ENCODE measurements at places on chromosomes 5 and 9.
A peak's percentile ranks its signal among the peaks of the same experiment; 100 is the strongest.

- no peak for DNase-seq
Measured at GRCh38 chr5:171678646-171679045, 107.0 kb upstream of the SMIM23 start.

- DNase-seq, result no peak
Measured at GRCh38 chr9:85738509-85738908, 3.2 kb downstream of the AGTPBP1 start.

DNA sequence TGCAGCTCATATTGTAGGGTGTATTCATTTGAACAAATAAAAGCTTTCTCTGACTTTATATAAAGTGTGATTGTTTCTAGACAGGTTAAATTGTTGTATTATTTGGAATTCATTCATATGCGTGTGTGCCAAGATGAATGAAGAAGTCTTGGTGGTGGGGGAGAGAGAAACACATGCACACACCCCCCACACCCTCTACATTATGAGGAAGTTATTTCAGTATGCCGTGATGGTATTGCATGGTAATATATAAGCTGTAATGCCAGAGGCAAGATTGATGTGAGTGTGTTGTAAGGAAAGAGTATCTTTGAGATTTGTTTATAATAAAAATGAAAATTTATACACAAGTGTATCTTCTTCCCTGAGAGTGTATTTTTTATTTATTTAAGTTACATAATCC is 71.0 kb downstream of the IPO11 start:
- no peak for DNase-seq

- DNase-seq, result peak; percentile 47
Measured at GRCh38 chr9:37949576-37949975, 45.6 kb upstream of the SLC25A51 start.

DNA sequence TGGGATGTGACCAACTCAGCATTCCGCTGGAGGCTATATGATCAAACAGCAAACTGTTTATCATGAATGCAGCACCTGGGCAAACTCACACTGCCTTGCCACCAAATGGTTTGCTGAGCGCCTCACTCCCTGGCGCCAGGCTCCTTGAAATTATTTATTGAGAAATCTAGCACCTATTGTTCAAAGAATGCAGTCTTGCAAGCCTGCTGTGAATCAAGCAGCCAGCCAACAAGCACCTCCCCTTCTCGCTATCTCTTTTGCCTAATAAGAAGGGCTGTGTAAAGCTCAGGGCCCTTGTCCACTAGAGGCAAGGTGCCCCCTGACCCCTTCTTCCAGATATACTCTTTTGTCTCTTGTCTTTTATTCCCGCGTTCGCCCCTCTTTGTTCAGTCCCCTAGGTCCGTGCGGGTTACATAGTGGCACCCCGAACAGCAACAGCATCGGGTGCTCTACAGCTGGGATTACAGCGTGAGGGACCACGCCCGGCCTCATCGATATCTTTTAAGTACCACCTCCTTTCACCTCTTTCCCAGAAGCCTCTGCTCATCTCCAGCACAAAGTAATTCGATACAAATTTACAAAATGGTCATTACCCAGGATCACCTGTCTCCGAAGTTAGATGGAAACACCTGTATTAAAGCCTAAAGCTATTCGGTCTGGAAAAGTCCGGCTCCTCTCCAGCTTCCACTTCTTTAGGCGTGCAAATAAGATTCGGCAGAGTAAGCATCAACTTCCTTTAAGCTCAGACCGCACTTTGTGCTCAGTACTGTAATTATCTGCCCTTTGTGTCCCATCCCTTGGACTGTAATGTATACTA is 896 bp downstream of the RIGI start:
- DNase-seq, result no peak

GRCh38 chr5:79547429-79547822 is 33.5 kb upstream of the HOMER1 start:
- DNase-seq, result no peak

- no peak for DNase-seq
Measured at GRCh38 chr9:94703488-94704140, 22.9 kb upstream of the AOPEP start.

DNA sequence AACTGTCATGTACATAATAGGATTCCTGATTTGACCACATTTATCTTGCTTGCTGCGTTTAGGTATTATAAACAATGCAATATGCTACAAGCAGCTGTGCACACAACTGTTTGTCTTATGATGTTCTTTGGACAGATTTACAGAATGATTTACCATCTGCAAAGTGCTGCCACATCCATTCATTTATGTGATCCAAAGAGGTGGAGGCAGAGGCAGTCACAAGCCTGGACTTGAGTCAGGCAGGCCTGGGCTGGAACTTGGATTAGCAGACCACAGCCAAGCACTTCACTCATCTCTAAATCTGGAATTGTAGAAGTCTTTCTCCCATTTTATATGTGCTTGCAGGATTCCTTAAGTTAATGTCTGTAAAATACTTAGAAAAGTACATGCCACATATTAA is 149.0 kb downstream of the INSYN2B start:
- DNase-seq, result no peak

DNA sequence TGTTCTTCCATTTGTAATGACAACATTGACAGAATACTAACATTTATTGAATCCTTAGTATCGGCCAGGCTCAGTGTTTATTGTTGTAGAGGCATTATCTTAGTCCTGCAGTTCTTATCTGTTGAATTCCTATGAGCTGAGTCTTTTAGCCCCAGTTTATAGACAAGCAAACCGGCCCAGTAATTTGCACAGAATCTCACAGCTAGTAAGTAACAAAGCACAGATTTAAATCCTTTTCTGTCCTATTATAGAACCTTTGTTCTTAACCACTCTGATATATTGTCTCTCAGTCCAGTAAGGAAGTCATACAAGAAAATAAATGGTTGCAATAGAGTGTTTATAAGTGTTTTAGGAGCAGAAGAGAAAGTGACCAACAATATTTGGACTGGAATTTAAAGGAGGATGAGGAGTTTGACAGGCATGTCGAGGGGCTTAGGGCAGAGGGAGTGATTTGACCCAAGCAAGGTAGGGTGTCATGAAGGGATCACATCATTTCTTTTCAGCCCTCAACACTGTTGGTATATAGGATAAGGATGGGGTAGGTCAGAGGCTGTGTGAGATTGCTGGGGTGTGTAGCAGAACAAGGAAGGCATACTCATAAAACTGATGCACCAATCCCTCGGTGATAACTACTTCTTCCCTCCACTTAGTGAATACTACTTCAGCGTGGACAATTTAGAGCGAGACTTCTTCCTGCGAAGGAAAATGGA is 39.5 kb downstream of the LARP1 start:
- no peak for DNase-seq

GRCh38 chr5:173689737-173690360 is 73.4 kb upstream of the BOD1 start:
- no peak for DNase-seq

- no peak for DNase-seq
Measured at GRCh38 chr5:166427211-166427610, 1864.2 kb upstream of the WWC1 start.

GRCh38 chr5:10308844-10309243 is 1.1 kb upstream of the CMBL start:
- no peak for DNase-seq

DNA sequence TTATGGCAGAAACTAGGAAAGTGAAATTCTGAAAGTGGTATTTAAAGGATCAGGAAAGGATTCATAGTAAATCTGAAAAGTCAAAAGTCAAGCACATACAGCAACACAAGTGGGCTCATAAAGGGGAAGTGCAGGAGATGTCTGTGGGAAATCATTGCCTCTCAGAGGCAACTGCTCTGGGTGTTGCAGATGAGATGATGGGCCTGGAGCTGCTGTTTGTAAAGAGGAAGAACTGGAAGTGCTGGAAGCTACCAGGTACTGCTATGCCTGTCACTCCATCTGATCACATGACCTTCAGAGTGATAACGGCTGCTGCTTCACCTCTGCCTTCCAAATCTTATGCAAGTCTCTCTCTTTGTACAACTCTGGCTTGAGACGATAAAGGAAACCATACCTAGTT is 55.9 kb downstream of the ADRB2 start:
- no peak for DNase-seq

DNA sequence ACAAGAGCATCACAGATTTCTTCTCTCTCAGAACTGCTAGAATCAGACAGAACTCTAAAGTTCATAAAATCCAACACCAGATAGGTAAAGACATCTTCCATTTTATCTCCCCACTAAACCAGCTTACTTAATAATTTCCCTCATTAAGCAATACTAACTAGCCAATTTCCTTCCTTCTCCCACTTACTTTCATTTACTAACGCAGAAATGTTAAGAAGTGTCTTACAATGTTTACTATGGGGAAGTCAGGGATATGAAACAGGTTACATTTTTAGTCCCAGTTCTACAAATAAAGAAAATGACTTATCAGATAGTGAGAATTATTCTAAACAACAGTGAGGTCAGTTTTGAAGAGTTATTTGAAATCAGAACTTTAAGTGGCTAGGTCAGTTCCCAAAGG is 236.5 kb downstream of the FBXL17 start:
- no peak for DNase-seq

DNA sequence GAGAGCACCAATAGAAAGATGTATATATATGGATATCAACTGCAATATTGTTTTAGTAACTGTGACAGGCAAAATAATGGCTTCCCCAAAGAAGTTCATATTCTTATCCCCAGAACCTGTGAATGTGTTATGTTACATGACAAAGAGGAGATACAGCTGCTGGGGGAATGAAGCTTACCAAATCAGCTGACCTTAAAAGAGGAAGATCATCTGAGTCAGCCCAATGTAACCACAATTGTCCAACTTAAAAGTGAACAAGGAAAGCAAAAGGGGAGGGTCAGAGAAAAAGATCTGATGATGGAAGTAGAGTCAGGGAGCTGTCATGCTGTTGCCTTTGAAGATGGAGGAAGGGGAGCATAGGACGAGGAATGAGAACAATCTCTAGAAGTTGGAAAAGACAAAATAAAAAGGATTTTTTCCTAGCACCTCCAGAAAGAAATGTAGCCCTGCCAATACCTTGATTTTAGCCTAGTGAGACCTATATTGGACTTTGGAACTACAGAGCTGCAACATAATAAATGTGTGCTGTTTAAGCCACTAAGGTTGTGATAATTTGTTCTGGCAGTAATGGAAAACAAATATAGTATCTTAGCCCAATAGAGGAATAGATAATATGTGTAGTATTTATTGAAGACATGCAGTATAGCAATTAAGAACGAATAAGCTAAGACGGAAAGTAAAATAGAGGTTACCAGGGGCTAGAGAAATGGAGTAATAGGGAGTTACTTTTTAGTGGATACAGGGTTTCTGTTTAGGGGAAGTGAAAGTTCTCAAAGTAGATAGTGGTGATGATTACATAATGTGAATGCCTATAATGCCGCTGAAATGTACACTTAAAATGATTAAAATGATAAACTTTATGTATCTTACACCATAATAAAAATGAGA is 115.9 kb downstream of the PIK3R1 start:
- no peak for DNase-seq

DNA sequence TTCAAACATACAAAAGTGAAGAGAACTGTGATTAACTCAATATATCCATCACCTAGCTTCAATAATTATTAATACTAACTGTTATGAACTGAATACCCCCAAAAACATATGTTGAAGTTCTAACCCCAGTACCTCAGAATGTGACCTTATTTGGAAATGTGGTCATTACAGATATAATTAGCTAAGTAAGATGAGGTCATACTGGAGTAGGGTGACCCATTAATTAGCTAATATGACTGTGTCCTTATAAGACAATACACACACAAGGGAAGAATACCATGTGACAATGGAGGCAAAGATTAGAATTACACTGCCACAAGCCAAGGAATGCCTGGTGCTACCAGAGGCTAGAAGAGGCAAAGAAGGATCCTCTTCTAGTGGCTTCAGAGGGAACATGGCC is 7.8 kb downstream of the RRAGA start:
- no peak for DNase-seq

DNA sequence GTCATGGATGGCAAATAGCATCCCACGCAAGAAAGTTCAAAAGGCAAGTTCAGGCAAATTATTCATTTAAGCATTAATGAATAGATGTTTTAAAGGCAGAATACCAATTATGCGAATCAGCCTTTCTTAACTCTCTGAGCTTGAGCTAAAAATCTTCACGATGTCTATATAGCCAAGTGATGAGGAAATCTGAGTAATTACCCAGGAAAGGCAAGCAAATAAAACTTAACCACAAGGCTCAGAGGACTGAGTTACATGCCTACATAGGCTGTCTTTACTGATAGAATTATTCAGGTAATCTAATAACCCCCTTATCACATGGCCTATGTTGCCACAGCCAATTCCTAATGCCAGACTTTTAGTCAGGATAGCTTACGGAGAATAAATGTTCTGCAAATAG is 120.8 kb upstream of the MTAP start:
- DNase-seq, result no peak

- no peak for DNase-seq
Measured at GRCh38 chr9:32603914-32604852, 31.2 kb upstream of the NDUFB6 start.

DNA sequence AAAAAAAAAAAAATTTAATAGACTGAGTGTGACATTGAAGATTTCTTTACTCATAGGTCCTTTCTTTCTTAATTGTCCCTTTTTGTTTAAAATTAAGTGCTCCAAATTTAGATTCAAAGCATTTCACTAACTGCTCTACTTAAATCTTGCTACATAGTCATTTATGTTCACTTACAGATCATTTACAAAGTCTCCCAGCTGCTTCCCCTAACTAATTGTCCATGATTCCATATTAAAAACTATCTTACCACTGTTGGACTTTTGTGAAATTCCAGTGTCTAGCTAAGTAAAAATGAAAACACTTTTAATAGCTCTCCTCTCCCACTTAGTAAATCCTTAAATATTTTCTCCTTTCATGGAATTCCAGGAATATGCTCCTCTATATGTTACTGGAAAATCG is 850.5 kb downstream of the NR2F1-AS1 start:
- DNase-seq, result no peak

GRCh38 chr5:101605700-101606099 is 690.4 kb downstream of the SLCO4C1 start:
- no peak for DNase-seq

GRCh38 chr5:132438917-132439316 is 51.7 kb downstream of the IRF1 start:
- no peak for DNase-seq

DNA sequence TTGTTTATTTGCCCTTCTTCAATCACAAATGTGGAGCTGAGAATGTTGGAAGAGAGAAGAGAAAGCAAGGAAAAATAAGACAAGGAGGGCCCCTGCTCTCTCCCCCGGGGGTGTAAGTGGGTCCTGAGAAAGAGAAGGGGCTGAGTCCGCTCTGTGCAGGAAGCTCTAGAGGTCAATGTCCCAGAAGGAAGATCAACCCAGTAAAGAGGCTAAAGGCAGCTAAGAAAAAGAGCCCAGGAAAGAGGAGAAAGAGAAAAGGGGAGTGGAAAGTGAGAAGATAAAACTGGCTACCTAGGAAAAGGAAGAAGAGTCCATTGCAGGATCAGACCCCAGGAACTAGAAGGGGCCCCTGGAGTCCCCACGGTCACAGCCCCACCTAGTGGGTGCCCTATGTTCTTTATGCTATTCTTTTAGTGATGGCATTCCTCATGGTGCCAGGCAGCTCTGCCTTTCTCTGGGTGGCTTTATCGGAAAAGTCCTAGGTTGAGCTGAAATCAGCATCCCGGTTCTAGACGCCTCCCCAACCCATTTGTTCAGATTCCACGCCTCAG is 583.4 kb downstream of the ACTL7B start:
- DNase-seq, result peak; percentile 53

GRCh38 chr5:140242099-140242498 is 60.8 kb downstream of the PFDN1 start:
- DNase-seq, result no peak
